SJCRH30 (cell line): ENCODE measurements at places on chromosomes 2 and 18.
A peak's percentile ranks its signal among the peaks of the same experiment; 100 is the strongest.

DNA sequence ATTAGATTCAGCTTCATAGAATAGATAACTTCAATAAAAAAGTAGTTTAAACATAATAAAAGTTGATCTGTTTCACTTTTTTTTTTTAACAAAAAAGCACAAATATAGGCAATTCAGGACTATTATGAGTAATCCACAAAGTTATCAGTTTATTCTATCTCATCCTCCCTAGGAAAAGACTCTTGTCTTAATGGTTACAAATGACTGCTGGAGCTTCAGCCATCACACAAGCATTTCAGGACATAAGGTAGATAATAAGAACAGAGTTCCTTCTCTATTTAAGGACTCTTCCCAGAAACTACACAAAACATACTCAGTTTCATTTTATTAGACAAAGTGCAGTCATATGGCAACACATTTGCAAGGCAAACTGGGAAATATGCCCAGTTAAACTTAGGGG, 357.6 kb upstream of the SETBP1 start:
- no peak for DNase-seq

DNA sequence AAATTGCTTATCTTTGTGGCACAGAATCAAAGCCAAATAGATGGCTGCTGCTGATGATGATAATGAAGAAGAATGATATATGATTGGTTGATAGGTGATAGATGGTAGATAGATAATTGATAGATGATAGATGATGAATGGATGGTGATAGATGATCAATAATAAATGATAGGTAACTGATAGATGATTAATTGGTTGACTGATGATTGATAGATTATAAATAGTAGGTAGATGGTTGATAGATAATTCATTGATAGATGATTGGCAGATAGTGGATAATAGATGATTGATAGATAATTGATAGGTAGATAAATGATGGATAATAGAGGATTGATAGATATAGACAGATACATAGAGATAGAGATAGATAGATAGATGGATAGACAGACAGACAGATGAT, 430.2 kb downstream of the EIPR1 start:
- no peak for DNase-seq

- DNase-seq, result no peak
These were observed 160.3 kb downstream of the CSRNP3 start for GRCh38 chr2:165629776-165630175.

- no peak for DNase-seq
These were observed 207.8 kb downstream of the HDAC4 start for GRCh38 chr2:239192975-239193374.

GRCh38 chr2:42256505-42256904, 87.4 kb downstream of the EML4 start:
- DNase-seq, result no peak

GRCh38 chr2:45390441-45390840, 220.6 kb downstream of the SRBD1 start:
- DNase-seq, result peak; percentile 82

GRCh38 chr2:7838669-7839068, 843.2 kb upstream of the ID2 start:
- no peak for DNase-seq

- DNase-seq, result no peak
These were observed 498.0 kb downstream of the CCDC85A start for GRCh38 chr2:56681659-56682396.

- peak; percentile 38 for DNase-seq
These were observed 127.5 kb upstream of the MMADHC start for GRCh38 chr2:149715005-149715592.

- DNase-seq, result no peak
These were observed 57.8 kb downstream of the VIL1 start for GRCh38 chr2:218476676-218477075.

GRCh38 chr2:196284866-196285557, 113.6 kb upstream of the STK17B start:
- DNase-seq, result no peak

DNA sequence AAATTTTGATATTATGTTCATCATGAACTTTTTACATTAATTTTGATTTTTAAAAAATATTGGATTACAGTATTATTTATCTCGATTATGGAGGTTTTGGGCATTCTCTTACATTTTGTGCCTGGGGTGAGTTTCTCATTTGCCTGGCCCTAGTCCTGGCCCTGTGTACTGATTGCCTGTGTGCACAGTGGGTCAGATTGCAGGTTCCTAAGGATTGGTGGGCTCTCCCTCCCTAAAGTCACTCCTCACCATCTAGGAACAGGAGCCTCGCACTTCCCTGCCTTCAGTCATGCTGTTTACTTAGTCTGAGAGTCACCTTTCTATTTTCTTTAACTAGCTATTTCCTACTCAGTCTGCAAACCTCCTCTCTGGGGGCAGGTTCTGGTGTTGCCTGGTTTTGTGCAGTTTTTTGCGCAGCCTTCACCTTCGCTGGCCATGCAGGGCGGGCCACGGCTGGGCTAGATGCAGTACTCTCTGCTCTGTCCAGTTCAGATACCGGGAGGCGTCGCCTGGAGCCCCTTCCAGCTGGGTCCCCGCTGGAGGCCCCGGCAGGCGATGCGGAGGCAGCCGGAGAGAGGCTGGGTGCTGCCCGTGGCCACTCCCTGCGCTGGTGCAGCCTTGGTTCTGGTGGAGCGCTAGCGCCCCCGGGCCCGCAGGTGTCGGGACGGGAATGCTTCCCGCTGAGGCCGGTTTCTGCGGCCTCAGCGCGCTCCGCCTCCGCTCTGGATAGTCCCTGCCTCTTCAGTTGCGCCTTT, 23.3 kb upstream of the MC5R start:
- DNase-seq, result no peak
